ENCODE measurements at places on chromosomes 2 and 18.

DNA sequence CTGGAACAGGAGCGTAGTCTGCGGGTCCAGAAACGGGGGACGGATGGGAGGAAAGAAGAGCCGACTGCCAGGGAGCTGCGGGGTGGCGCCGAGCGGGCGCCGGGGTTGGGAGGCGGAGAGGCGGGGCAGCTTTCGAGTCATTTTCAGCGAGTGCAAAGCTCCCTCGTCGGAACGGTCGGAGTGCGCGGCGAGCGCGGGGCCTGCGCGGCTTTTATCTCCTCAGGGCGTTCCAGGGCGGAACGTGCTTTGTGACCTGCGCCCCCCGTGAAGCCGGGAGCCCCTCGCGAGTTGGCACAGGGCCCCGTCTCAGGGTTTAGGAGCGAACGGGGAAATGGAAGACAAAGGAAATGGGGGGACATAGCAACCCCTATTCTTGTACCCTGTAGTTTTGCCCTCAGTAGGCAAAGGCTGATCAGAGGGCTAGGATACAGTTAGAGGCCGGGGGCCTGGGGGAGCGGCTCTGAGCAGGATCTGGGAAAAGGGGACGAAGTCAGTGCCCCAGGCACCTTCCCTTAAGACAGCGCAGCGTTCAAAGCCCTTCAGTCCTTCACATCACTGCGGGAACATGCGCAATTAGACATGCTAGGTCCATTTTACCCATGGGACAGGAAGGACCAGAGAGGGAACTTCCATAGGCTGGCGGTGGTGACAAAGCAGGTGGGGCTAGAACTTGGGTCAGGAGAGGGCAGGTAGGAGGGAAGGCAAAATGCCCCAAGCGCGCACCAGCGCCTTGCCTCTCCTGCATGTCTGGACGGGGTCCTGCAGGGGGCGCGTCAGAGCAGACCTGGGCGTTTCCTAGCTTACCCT lies 60.1 kb upstream of the IL1RL1 start:
- DNase-seq = peak; percentile 73

DNA sequence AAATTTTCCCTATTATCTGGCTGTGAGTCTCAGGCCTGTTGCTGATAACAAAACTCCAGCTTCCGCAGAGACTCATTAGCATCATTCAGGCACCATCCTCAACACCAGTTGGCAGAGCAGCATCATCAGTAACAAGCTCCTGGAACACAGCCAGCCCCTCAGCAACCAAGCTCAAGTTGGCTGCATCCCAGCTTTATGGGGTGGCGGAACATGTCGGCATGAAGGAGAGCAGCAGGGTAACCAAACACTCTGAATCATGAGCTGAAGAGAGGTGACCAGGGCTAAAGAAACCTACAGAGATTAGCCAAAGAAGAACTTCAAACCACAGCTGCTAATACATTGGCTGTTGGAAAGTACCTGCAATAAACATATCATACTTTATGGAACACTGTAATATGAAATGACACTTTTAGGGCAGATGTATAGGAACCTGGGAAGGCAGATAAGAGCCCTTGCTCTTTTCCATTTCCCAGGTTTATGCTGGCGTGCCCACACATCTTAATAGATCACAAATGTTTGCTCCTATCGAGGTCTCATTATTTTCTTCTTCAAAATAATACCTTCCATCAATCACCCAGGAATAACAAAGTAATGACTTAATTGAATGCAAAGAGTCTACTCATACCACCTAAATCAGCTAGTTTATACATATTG lies 63.8 kb downstream of the PDE11A start:
- DNase-seq = no peak

GRCh38 chr2:204407204-204408014 lies 137.9 kb upstream of the PARD3B start:
- DNase-seq = no peak

- DNase-seq = peak; percentile 5
Observed at GRCh38 chr2:203532957-203533658, 2.0 kb downstream of the RAPH1 start.

- DNase-seq = no peak
Observed at GRCh38 chr2:239660390-239661230, 259.8 kb upstream of the HDAC4 start.

DNA sequence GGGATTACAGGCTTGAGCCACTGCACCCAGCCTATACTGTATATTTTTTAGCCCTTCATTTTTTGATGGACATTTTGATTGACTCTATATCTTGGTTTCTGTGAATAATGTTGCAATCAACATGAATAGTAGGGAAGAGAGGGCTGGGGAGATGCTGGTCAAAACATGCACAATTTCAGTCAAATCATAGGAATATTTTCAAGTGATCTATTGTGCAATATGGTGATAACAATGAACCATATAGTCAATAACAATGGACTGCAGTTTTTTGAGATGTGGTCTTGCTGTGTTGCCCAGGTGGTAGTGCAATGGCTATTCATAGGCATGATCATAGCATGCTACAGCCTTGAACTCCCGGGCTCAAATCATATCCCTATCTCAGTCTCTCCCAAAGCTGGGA lies 264.7 kb upstream of the TMEFF2 start:
- DNase-seq = no peak

DNA sequence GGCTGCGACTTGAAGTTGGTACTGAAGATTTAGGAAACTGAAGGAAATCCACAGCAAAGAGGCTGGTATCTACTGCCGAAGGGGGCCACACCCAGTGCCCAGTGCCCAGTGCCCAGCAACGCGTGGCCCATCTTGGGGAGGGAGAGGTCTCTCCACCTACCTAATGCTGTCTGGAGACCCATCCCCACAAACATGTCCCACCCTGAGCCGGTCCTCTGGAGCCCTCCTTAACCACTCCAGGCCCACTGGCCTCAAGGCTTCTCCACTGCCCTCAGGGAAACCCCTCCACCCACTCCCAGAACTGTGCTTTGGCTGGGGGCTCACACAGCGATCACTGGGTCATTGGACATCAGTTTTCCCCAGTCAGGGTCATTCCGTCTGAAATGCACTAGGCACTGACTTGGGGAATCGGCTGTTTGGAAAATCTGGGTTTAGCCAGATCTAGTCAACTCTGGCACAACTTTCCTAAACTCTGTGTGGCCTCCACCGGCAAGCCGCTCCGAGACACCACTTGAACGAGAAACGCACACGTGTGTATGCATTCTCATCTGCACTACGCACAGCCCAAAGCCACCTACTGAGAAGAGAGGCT lies 20.1 kb downstream of the GPR55 start:
- no peak for DNase-seq

DNA sequence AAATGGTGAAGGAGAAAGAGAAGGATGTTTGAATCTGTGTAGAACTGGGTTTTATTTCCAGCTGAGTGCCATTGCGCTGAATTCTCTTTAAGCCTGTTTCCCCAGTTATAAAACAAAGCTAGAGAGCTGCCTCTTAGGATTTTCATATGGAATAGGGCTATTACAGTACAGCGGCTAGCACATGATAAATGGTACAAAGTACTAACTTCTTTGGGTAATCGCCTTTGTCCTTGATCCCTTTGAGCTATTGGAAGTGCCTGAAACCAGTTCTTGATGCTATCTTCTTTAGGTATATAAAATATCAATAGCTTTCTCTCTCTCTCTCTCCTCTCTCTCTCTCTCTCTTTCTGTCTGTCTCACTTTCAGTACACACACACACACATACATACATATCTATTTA lies 71.3 kb downstream of the SOX11 start:
- no peak for DNase-seq

- no peak for DNase-seq
Observed at GRCh38 chr2:898319-898718, 52.3 kb upstream of the SNTG2 start.

DNA sequence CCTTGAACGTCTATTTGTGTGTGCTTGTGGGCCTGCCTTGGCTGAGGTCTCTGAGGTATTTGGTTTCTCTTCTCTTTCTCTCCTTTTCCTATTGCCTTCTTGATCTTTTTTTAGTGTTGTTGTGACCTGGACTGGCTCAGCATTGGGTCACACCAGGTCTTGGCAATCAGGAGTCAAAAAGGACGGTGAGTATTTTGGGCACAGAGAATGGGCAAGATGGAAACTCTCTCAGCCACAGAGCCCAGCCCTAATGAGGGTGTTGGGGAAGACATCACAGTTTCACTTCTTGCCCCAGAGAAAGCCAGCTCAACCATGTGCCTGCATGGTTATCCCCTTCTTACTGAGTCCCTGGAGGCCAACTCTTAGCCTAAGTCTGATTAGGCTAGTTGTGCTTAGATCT lies 13.7 kb upstream of the INO80C start:
- DNase-seq = no peak

- DNase-seq = no peak
Observed at GRCh38 chr2:222391743-222392285, 32.5 kb upstream of the SGPP2 start.

GRCh38 chr2:72112981-72113846 lies 34.4 kb downstream of the CYP26B1 start:
- no peak for DNase-seq

GRCh38 chr2:79855264-79856006 lies 342.6 kb downstream of the CTNNA2 start:
- peak; percentile 44 for DNase-seq

- no peak for DNase-seq
Observed at GRCh38 chr2:236536727-236537398, 32.8 kb upstream of the ACKR3 start.

GRCh38 chr18:31500051-31500688 lies 2.2 kb downstream of the DSG2 start:
- no peak for DNase-seq

- DNase-seq = no peak
Observed at GRCh38 chr2:137262594-137262993, 497.2 kb downstream of the THSD7B start.

DNA sequence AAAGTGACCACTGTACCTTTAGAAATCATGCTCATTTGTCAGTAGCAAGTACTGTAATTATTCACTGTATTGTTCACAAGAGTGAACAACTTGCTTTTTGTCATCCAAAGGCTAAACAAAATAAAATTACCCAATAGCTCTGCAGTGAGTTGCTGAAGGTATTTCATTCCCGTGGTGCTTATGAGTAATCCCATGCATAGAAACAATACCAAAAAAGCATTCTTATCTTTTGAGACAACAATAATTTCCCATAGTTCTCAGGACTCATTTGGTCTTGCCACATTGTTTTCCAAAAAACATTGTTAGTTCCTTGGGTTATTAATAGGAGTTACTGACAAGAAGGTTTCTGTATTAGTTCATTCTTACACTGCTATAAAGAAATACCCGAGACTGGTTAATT lies 503.2 kb upstream of the FAM98A start:
- no peak for DNase-seq

DNA sequence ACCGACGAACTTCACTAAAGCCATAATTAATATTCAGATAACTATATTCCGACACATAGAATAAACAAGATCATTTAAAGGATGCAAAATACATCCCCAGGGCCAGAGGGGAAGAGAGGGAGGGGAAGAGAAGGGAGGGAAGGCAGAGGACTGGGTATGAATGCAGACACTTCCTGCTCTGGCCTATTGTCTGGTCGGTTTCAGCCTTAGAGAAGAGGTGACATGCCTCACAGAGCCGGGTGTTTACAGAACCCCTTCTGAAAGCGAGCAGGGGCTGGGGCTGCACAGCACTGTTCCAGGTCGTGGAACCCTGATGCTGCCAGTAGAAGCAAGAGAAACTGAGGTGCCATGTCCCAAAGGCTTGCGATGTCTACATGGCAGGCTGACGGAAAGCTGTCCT lies 31.0 kb downstream of the CELF4 start:
- DNase-seq = no peak

GRCh38 chr2:20355131-20355530 lies 4.5 kb upstream of the PUM2 start:
- no peak for DNase-seq

- DNase-seq = no peak
Observed at GRCh38 chr18:4589056-4589800, 134.1 kb upstream of the DLGAP1 start.

DNA sequence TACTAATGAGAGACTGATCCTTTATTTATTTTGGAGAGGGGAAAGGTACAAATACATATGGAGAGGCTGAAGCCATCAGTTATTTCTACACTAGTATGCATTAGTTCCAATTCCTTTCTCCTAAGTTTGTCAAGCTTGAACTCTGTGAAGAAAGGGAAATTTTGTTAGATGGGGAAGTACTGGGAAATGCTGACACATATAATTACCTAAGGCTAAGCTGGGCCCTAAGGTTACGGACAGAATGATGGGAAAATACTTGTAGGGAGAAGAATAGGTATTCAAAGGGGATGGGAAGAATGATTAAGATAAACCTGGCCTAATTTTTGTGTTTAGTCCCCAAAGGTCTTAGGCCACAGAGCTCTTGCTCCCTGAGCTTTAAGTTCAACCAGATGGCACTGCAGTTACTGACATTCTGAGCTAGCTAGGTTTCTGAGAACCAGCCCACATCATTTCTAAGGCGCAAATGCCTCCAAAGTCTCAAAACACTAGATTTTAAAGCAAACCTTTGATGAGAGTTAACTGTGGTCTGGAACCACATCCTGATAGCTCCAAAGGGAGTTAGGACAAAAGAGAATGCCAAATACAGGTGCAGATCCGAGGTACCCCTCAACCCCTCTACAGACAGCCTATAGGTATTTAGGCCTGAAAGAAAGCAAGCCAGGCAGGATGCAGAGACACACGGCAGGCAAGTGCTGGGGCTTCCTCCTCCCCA lies 2.7 kb downstream of the TMEM163 start:
- no peak for DNase-seq

GRCh38 chr2:14991723-14992122 lies 359.2 kb downstream of the LRATD1 start:
- no peak for DNase-seq

DNA sequence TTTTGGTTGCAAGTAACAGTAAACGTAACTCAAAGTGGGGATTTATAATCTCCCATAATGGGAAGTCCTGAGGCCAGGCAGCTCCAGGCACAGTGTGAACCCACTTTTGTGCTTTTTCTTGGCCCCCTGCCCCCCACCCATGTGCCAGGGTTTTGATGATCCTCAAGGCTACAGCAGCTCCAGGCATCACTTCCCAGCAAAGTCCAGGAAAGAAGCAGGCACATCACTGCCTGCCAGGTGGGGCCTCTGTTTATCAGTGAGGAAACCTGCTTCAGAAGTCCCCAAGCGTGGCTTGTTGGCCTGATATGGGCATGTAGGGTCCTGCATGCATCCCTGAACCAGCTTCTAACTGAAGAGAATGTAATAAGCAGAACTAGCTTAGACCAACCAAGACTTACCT lies 299.2 kb upstream of the SKOR2 start:
- no peak for DNase-seq

GRCh38 chr2:228846161-228846560 lies 424.9 kb downstream of the PID1 start:
- no peak for DNase-seq

DNA sequence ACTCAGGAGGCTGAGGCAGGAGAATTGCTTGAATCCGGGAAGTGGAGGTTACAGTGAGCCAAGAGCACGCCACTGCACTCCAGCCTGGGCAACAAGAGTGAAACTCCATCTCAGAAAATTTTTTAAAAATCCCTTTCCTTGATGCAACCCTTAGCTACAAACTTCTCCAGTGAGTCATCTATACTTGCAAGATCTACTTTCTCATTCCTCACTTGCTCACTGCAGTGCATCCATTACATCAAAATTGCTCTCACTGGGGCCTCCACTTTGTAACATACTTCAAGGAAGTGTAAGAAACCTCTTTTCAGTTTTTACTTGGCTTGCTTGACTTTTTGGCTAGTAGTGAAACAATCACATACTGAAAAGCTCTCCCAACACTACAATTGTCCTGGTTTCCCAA lies 65.3 kb downstream of the REEP1 start:
- DNase-seq = no peak

GRCh38 chr2:235766278-235766677 lies 272.4 kb downstream of the AGAP1 start:
- DNase-seq = peak; percentile 78
